NCI-H1048 (cell line): ENCODE measurements at places on chromosomes 13 and 19.

GRCh38 chr13:56659041-56659471 is 481.7 kb upstream of the PRR20A start:
- no peak for DNase-seq

DNA sequence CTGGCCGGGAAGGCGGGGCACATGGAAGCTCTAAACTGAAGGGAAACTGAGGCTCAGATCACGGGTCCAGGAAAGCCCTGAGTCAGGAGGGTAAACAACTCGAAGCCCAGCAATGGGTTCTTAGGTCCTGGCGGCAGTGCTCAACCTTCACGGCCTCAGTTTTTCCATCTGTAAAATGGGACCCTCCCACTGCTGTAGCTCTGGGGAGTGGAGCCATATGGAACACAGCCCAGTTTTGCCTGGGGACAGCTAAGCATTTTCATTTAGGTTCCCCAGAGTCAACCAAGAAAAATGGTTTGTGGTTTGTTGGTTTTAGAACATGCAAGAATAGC is 30.4 kb downstream of the CEBPG start:
- DNase-seq: no peak

GRCh38 chr19:55273978-55274707 is 5.8 kb downstream of the HSPBP1 start:
- no peak for DNase-seq

DNA sequence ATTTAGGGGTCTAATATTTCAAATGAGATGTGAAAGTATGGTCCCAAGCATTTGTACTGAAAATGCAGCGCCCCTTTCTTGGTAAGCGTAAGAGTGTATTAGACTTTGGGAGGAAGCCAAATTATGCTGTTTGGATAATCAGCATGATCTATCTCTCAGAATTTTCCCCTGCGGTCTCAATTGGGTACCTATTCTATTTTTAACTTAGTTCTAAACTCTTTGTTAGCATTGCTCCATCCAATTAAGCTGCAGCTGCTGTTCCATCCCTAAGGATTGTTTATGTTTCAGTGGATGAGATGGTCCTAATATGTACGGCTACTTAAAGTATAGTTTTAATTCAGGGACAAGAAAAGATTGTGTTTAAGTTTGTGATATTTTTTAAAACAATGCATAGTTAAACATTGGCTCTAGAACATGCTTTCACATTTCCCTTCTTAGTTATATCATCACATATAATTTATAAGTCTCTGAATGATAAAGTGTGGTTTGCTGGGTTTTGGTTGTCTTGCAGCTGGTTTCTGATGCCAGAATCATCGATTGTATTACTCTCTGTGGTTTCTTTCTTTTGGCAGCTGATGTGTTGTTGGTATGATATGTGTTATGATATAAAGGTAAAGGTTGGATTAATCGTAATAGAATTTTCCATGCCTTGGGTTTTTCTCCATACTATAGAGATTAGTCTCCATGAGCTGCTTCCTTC is 15.0 kb downstream of the POLR1D start:
- no peak for DNase-seq

DNA sequence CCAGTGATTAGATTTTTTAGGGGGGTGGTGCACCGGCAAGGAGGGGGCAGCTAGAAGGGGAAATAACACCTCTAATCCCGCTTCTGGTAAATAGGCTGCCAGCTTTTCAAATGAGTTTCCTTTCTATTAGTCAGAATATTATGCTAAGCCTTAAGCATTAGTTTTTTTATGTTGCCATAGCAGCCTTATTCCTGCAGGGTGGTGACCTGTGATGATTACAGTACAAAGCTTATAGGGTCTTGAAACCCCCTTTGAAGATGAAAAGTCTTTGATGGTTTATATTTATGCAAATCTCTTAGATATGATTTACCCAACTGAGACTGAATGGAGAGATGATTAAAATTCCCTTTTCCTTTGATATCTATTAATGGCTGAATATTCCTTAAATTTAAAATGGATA is 109.8 kb downstream of the ZIC5 start:
- no peak for DNase-seq

DNA sequence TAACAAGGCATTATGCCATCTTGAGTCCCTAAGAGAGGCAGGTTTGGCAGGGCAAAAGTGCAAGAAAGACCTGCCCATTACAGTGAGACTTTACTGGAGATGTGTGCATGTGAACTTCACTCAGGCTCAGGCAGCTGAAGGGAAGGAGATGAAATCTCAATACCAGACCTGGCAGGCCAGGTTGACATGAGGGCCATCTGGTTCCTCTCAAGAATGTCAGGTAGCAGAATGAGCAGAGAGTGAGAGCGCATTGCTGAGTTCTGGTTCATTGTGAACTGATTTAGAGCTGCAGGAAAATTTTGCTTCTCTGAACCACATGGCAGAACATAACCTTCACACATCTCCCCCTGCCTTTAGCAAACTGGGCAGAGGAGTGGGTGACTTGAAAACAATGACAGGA is 406.3 kb downstream of the GPC5 start:
- no peak for DNase-seq
